Naive B cell (primary cell): ENCODE measurements at places on chromosomes 16 and 17. TPM values are rescaled to one million over a fixed set of nuclear protein-coding genes. Genes with fewer than 3 reads are reported as not detected.

STX1B gene
- polyA plus RNA-seq: not detected

ZNF469 gene
- not detected for polyA plus RNA-seq

KRTAP9-8 gene
- not detected for polyA plus RNA-seq

OR3A3 gene
- not detected for polyA plus RNA-seq

CRYM gene
- 2.4 TPM for polyA plus RNA-seq

CFAP119 gene
- polyA plus RNA-seq: 0.56 TPM

ZNF768 gene
- 5.3 TPM for polyA plus RNA-seq

TMEM235 gene
- not detected for polyA plus RNA-seq

RHBDF2 gene
- polyA plus RNA-seq: 45.8 TPM

LGALS9B gene
- not detected for polyA plus RNA-seq

SLC6A2 gene
- polyA plus RNA-seq: not detected

NPIPA3 gene
- polyA plus RNA-seq: not detected

BIRC5 gene
- polyA plus RNA-seq: not detected

PABPN1L gene
- not detected for polyA plus RNA-seq

CSH1 gene
- polyA plus RNA-seq: not detected

CDT1 gene
- polyA plus RNA-seq: 0.17 TPM

PERCC1 gene
- polyA plus RNA-seq: not detected

CORO1A gene
- 1,260 TPM for polyA plus RNA-seq

PRR15L gene
- not detected for polyA plus RNA-seq

FMNL1 gene
- 23.3 TPM for polyA plus RNA-seq

SLC5A10 gene
- not detected for polyA plus RNA-seq

CD300LG gene
- polyA plus RNA-seq: not detected

TBC1D3B gene
- not detected for polyA plus RNA-seq

CCL8 gene
- not detected for polyA plus RNA-seq

DRC7 gene
- polyA plus RNA-seq: not detected

CD68 gene
- polyA plus RNA-seq: 6.9 TPM

UBE2G1 gene
- polyA plus RNA-seq: 87.5 TPM

NPTX1 gene
- polyA plus RNA-seq: not detected

XYLT2 gene
- polyA plus RNA-seq: 8.4 TPM

VMO1 gene
- not detected for polyA plus RNA-seq

ATXN7L3 gene
- polyA plus RNA-seq: 6.6 TPM

ARL5C gene
- polyA plus RNA-seq: not detected

KRT31 gene
- not detected for polyA plus RNA-seq

CAPNS2 gene
- not detected for polyA plus RNA-seq

EVI2A gene
- 11.3 TPM for polyA plus RNA-seq

CD300C gene
- 0.45 TPM for polyA plus RNA-seq
